Mesenteric fat pad (tissue), 1 donor: ENCODE measurements at places on chromosomes 5 and 9.

DNA sequence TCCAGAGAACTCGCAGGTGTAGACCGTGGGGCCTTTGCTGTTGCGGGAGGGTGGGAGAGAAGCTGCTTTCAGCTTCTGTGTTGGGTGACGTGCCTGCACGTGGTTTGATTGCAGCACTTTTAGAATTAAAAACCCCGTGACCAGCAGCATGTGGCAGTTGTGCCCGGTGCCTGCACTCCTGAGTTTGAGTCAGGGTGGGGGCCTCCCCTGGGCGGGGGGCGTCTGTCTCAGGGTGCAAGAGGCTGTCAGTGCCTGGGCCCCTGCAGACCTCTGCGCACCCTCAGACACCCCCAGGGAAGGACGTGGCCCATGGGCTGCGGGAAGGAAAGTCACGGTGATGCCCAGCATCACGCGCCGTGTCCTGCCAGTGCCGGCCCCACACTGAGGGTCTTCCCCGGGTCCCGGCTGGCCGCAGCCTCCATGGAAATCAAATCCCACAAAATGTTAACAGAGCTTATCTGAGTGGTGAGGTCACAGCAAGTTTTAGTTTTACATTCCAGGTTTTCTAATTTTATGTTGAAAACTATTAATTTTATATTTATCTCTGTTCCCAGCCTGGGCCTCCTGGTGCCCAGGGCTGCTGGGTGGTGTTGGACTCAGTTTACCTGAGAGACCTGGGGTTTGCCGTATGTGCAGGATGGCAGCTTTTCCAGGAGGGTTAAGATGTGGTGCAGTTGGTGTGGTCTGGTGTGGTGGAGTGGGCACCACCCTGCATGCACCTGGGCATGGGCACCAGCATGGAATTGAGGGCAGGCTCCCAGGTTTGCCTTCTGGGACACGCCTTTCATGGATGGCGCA lies 33.3 kb downstream of the AHRR start:
- DNase-seq: no peak

GRCh38 chr5:173303878-173304590 lies 24.2 kb downstream of the STC2 start:
- no peak for DNase-seq

DNA sequence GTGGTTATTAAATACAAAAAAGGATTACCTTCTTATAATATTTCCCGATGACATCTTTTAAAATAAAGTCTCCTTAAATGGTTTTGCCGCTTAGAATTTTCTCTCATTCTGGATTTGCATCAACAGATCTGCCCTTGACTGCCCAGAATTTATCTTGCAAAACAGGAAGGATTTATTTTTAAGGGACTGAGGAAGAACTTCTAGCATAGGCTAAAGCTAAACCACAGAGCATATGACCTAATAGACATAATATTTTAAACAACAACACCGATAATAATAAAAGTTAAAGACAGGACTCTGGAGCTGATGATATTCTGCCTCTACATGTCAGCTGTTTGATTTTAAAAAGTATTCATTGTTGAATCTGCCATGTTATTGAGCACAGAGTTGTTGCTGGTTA lies 145.3 kb upstream of the ADCY2 start:
- no peak for DNase-seq

- no peak for DNase-seq
These were observed 66.1 kb downstream of the KIF24 start for GRCh38 chr9:34262971-34263370.
